ENCODE measurements at places on chromosomes 3 and 15.

DNA sequence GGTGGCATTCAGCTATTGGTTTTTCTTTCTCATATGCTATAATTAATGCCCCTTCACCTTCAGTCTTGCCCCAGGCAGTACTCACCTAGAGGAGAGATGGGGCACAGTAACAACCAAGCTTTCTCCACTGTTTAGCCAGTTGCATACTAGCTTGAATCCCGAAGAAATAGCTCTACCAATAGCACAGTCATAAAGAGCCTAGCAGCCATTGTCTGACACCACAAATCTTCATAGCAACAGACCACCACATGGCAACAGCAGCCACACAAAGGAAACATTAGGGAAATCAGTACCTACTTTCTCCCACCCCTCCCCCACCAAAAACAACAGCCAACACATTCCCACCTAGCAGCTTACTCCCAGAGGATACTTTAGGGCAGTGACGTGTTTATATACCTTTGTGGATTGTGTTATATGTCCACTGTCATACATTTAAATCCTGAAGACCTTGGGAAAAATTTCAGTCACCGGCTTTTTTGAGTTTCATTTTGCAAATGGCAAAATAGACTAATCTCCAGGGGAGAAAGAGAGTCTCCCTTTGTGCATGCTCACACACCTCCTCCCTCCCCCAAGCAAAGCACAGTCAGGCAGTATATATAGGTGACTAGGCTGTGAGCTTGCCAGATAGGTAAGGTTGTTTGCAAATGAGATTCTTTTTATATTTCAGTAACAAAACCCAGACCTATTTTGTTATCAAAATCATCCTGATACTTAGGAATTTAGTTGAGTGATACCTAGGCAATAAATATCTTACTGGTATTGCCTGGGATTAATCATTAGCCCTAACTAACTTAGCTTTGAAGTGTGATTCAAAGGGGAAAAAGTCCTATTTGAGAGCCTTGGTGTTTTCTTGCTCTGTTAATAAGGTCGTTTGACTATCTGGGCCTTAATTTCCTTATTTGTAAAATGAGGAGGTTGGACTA, 140.6 kb downstream of the RBPMS2 start:
- no peak for DNase-seq

DNA sequence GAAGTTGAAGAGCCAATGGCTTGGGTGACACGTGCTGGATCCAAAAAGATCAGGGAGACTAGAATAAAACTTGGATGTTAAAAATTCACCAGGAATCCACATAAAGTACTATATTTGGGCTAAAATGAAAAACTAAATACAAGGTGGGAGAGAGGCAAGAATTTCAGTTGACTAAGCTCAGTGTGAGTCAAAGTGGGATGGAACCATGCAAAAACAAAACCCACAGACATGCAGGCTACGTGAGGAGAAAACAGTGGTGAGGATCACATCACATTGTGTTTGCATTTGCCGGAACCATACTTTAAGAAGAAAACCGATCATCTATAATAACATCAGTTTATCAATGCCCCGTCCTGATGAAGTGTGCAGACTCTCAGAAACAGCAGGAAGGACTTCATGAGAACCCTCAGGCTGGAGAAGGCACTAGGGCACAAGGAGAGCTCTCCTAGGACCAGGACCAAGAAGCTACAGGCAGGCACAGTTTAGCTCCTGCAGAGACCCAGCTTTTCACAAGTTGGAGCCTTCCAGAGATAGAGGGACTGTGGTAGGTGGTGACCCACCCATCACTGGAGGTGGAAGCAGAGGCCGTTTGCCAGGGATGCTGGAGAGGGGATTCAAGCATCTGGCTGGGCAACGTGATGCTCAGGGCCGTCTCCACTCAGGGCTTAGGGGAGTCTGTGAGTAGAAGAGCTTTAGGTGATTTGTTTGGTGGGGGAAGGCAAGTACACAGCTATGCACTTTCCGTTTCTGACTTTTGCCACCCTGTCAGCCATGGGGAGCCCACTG, 29.0 kb upstream of the NR2E3 start:
- DNase-seq = no peak

DNA sequence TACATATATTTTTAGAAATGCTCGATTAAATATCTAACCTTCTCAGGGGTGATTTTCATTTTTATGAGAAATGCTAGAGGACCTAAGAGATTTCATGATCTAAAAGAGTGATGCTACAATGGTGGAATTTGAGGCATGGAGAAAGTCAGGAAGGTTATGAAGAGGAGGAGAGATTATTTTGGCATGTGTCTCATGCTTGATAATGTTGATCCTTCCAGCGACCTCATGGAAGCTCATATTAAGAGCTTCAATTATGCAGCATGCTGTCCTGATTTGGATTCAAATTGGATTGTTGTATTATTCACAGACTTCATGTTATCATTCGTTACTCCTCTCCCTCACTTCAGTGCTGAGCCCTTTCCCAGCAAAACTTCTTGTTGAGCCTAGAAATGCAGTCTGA, 112.5 kb downstream of the RAP2B start:
- no peak for DNase-seq

DNA sequence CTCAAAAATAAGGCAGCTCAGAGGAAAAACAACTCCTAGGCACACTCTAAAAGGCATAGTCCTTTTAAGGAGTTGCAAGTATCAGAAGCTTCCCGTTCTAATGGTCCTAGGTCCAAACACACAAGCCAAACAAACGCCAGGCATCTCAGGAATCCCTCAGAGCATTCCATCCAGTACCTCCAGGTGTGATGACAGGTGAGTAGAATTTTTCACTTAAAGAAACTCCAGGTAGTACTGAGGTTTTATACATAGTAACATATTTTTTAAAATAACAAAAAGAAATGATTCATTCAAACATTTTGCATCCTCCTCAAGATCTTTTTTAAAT, 1092.3 kb downstream of the TUSC7 start:
- no peak for DNase-seq

GRCh38 chr3:49942651-49943050, 2.7 kb downstream of the RBM6 start:
- DNase-seq = no peak

GRCh38 chr3:110736332-110736731, 335.3 kb upstream of the NECTIN3 start:
- DNase-seq = no peak

- no peak for DNase-seq
These were observed 842 bp upstream of the U2SURP start for GRCh38 chr3:143000528-143000927.

- DNase-seq = no peak
These were observed 10.6 kb upstream of the MINDY2 start for GRCh38 chr15:58760385-58761009.

DNA sequence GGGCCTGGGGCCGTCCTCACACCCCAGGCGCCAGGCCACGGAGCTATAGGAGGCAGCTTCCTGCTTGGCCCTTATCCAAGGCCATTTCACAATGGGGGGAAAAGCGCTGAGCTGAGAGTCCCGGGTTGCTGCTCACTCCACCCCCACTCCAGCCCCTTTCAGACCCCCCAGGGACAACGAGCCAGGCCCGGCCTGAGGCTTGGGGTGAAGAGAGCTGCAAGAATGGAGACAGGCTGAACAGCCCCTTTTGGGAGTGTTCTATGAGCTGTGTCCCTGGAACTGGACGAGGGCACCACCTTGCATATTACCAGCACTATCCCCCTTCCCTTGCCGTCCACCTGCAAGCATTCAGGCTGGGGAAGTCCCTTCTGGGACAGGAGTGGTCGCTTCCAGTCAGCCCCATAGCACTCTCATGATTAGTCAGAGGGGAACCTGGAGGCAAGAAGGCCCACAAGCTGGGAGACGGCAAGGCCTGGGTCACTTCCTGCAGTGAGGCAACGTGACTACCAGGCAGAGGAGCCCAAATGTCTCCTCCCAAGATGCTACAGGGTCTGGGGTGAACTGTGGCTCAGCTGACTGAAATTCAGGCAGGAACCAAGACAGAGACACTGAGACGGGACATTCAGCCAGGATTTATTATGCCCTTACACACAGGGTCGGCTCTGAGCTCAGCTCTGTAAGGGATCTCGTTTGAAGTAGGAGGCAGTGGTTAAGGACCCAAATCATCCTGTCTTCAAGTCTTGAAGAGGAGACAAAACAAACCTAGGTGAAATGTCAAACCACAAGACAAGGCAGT, 8.6 kb upstream of the SRP14 start:
- peak; percentile 43 for DNase-seq

GRCh38 chr15:26028086-26028740, 165.1 kb upstream of the ATP10A start:
- no peak for DNase-seq

DNA sequence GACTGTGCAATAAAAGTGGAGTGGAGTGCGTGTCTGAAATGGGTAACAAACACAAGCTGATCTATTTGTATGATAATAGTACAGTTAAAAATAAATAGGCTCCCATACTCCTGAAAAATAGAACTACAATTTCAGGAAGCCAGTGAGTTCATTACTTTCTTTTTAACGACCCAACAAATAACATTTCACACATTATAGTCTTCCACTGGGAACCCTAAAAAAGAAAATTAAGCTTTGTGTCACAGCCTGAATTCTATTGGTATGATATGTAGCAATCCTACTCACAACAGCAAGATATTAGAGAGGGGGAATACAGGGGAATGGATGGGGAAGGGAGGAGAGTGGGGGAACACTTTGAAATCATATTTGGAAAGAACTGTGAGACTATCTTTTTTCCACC, 156.9 kb upstream of the CNTN3 start:
- no peak for DNase-seq

DNA sequence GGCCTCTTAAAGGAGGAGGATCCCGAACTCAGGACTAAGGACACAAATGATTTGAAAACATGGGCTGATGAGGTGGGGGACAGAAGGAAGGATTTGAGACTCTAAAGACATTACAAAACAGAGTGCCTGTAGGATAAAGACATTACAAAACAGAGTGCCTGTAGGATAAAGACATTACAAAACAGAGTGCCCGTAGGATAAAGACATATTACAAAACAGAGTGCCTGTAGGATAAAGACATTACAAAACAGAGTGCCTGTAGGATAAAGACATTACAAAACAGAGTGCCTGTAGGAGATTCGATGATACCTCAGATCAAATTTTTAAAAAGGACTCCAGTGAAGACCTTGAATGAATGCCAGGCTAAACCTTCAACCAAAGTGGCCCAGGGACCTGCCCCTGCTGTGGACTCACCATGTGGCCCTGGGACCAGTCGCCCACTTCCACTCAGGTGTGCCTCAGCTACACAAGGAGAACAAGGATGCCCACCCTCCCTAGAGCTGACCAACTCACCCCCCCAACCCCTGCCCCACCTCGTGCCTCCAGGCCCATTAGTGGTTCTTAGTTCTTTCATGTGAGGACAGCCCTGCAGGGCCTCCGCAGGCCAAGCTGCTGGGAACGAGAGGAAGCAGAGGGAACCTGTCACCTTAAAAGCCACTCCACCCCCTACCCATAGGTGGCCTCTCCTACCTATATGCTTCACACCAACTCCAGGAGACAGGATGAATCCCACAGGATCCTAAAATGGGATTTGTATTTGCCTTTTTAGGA, 59.8 kb downstream of the SH3BP5 start:
- DNase-seq = no peak

GRCh38 chr3:30343861-30344260, 262.5 kb upstream of the TGFBR2 start:
- no peak for DNase-seq

Data from effector memory CD4-positive, alpha-beta T cell (primary cell).